ENCODE measurements at places on chromosomes 13 and 19.

GRCh38 chr13:95607366-95607765, 37.1 kb downstream of the DZIP1 start:
- no peak for DNase-seq

GRCh38 chr19:32779082-32779481, 59.5 kb downstream of the TDRD12 start:
- no peak for DNase-seq

DNA sequence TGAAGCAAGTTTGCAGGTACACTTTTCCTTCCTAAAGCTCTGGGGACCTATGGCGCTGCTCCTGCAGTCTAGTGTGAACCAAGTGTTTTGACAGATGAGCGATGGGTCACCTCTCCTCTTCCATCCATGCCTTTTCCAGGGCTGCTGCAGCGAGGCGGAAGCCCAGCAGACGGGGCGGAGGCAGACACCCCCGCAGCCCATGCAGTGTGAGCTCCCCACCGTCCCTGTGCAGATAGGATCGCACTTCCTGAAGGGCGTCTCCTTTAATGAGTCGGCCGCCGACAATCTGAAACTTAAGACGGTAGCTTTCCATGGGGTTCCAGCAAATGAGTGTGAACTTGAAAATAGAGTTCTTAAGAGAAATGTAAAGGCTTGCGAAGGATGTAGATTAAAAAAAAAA, 37.1 kb upstream of the GPI start:
- no peak for DNase-seq

GRCh38 chr13:47822036-47822435, 179.0 kb downstream of the SUCLA2 start:
- no peak for DNase-seq

GRCh38 chr13:40313269-40314200, 352.9 kb downstream of the FOXO1 start:
- no peak for DNase-seq

DNA sequence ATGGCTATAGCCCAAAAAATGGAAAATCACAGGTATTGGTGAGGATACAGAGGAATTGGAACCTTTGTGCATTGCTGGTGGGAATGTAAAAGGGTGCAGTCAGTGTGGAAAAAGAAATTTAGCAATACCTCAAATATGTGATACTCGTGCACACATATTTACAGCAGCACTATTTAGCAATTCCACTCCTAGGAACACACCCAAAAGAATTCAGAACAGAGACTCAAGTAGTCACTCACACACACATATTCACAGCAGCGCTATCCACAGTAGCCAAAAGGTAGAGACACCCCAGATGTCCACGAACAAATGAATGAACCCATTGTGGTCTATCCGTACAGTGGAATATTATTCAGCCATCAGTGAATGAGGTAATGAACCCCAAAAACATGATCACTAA, 114.0 kb downstream of the COL4A2 start:
- no peak for DNase-seq

- DNase-seq: no peak
Observed at GRCh38 chr19:15444505-15445226, 5.1 kb downstream of the WIZ start.

- DNase-seq: no peak
Observed at GRCh38 chr13:79812070-79812850, 331.3 kb downstream of the NDFIP2 start.

GRCh38 chr19:11159598-11160439, 4.2 kb upstream of the SPC24 start:
- no peak for DNase-seq

DNA sequence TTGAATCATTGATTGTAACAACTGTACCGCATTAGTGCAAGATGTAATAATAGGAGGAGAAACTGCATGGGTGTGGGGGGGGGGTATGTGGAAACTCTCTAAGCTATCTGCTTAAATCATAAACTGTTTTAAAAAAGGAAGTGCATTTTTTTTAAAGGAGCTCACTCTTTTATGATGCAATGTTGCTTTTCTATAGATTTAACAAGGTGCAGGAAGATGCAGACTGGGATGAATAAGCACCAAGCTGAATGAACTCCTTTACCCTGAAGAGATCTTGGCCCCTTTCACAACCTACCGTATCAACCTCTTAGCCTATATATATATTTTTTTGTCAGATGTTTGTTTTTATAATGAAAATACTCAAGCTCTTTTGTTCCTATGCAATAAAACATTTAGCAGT, 95.9 kb downstream of the AKAP11 start:
- DNase-seq: no peak

DNA sequence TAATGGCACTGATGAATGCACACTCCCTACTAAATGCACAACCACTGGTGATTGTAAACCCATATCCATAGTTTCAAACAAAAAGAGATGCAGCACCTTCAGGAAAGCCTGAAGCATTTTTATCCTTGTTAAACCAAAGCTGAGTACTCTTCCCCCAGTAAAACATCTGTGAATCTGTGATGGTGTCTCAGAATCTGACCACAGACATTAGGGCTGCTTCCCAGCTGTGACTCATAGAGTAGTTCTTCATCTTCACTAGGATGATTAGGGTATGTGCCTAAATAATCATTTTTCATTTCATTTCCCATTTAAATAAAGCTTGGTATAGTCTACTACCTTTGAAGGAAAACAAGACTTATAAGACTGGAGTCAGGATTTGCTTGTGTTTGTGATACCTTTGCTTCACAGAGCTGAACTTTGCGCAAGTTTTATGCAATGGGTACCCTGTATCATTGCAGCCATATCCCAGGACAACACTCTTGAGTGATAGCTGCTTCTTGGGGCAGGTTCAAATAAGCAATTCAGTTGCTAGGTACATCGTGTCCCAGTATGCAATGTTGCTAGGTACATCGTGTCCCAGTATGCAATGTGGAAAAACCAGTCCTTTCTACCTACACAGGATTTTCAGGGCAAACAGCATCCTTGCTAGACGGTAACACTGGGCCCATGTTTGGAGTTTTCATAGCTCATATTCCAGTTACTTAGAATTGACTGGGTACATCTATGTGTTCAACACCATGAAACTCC, 277.1 kb downstream of the IRS2 start:
- no peak for DNase-seq

DNA sequence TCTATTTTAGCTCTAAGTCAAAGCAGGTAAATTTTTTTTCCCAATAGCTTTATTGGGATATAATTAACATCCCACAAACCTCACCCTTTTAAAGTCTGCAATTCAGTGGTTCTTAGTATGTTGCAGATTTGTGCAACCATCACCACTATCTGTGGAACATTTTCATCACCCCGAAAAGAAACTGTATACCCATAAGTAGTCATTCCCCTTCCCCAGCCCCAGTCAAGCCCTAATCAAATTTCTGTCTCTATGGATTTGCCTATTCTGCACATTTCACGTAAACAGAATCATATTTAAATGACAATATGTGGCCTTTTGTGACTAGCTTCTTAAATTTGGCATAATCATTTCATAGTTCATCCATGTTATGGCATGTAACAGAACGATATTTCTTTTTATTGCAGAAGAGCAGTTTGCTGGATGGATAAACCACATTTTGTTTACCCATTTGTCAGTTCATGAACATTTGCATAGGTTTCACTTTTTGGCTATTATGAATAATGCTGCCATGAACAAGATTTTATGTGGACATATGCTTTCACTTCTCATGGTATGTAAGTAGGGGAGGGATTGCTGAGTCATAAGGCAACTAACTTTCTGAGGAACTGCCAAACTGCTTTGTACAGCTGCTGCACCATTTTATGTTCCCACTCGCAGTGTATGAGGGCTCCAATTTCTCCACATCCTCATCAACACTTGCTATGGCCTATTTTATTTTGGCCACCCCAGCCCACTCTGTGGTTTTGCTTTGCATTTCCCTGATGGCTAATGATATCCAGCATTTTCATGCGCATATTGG, 10.9 kb downstream of the SLC46A3 start:
- no peak for DNase-seq

DNA sequence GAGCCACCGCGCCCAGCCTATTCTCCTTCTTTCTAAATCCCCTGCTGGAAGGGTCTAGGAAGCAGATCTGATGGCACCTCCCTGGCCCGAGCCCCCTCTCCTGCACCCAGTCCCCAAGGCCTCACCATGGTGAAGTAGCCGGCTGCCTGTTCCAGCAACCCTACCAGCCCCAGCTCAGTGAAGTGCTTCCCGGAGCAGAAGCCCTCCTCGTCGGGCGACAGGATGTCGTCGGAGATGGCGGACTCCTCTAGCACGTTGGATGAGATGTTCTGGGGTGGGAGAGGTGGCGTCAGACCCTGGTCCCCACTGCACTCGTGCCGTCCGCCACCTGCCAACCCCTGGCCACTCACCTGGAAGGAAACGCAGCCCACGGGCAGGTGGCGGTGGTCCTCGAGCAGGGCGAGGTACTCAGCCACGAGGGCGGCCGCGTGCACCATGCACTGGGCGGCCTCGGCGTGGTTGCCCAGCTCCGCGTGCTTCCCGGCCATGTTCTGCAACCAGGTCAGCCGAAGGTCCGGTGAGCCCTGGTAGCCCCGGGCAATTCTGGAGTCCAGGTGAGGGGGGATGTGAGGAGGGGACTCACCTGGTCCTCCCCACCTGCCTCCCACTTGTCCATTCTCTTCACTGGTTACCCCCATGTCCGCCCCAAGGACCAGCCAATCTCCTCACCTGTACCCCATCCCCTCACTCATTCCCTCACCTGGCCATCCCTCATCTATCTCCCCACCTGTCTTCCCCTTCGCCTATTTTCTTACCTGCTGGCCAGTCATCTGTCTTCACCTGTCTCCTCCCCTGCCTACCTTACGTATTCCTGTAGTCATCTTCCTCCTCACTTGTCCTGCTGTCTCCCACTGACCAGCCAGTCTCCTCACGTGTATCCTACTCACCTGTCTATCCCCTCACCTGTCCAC, 11.5 kb upstream of the KANK2 start:
- no peak for DNase-seq

GRCh38 chr19:48632692-48633147, 4.5 kb downstream of the DBP start:
- no peak for DNase-seq

- DNase-seq: no peak
Observed at GRCh38 chr19:43584484-43584883, 8.9 kb downstream of the PINLYP start.

- no peak for DNase-seq
Observed at GRCh38 chr13:106432636-106433035, 102.8 kb downstream of the EFNB2 start.

DNA sequence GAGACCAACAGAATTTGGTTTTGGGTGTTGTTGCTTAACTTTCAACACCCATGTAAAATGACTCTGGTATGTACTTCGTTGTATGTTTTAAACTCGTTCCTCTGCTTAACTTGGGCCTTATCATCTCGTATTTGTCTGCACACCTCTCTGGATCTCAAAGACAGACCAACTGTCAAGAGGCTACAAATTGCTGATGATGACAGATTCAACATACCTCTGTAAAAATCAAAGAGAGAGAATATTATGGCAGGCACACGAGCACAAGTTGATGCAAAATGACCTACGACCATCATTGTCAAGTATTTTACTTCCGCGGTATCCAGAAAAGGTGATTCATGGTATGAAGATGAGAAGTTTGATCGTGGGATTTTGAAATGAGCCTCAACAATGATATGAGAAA, 132.1 kb upstream of the ARGLU1 start:
- DNase-seq: no peak

GRCh38 chr19:31249217-31249616, 100.0 kb downstream of the TSHZ3 start:
- no peak for DNase-seq

- DNase-seq: no peak
Observed at GRCh38 chr13:44142941-44143665, 230.5 kb upstream of the SERP2 start.

DNA sequence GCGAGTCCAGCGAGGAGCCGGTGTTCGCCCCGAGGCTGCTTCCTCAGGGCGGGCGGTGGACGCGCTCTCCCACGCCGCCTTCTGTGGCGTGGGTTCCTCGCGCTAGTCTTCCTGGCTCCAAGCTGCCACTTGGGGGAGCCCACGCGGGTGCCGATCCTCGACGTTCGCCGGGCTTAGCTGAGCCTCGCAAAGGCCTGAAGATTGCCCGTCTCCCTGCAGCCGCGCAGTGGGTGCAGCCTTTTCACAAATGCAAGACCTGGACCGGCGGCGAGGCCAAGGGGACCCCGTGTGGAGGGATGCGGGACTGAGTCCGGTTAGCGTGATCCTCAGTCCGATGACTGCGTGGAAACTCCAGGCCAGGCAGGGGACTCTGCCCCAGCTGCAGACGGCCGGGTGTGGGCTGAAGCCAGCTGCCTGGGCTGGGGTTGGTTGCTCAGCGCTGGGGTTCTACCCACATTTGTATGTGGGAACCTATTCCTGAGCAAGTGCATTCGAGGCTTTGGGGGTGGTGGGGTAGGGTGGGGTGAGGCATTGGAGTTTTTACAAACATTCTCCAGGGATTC, 16.6 kb upstream of the LRP3 start:
- no peak for DNase-seq

DNA sequence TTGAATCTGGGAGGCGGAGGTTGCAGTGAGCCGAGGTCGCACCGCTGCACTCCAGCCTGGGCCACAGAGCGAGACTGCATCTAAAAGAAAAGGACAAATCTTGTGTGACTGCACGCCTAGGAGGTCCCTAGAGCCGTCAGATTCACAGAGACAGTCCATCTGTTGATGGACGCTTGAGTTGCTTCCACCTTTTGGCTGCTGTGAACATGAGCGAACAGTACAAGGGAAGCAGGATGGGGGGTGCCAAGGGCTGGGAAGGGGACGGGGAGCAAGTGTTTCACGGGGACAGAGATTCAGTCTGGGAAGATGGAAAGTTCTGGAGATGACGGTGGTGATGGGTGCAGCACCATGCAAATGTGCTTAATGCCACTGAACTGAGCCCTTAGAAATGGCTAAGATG, 78.7 kb downstream of the GNG7 start:
- no peak for DNase-seq

DNA sequence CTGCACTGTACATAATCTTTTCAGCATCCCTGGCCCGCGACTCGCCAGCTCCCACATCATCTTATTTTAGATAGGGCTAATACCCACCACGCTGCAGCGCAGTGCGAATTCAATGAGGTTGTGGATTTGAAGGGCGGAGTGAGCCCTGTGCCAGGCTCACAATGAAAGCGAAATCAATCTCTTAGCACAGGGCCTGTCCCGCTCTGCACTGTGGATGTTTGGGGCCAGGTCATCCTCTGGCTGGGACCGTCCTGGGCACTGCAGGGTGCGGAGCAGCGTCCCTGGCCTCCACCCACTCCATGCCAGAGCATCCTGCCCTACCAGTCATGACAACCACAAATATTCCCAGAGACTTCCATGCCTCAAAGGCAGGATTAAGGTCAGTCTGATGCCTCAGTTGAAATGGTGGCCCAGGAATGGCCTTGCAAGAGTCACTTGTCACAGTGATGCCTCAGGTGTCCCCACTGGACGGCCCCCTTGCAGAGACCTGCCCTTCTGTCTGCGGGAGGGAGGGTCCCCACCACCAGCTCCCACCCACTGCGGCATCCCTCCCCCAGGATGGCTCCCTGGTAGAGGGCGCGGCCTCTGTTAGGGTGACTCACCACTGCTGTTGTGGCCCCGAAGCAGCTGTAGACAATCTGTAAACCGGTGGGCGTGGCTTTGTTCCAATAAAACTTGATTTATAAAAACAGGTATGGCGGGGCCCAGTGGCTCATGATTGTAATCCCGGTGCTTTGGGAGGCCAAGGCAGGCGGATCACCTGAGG, 5.6 kb downstream of the UHRF1 start:
- peak; percentile 78 for DNase-seq

All from stimulated activated CD4-positive, alpha-beta T cell treated with anti-CD3 and anti-CD28 coated beads, Interleukin-2, amount 100 ng/mL, for 24 hours (primary cell).